ENCODE measurements at places on chromosomes 1 and 21.

GRCh38 chr1:150579945-150580642, 684 bp upstream of the MCL1 start:
- no peak for DNase-seq

DNA sequence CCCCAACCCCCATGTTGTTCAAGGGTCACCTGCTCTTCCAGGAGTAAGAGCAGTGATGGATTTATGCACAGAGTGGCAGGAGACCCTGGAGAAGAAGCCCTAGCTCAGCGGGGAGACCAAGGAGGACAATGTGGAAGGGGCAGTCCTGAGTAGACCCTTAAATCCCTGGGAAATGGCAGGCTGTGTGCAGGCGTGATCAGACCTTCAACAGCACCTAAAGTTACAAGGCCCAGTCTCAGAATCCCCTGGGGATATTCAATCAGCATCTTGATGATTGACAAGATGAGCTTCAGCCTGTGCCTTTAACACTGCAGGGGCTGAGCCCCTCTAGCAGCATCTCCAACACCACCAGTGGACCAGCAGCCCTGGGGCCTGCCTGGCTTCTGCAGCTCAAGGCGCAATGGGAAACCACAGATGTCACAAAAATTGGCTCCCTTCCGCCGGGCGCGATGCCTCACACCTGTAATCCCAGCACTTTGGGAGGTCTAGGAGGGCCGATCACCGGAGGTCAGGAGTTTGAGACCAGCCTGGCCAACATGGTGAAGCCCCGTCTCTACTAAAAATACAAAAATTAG, 60.4 kb downstream of the IRF2BP2 start:
- DNase-seq, result no peak

- no peak for DNase-seq
Measured at GRCh38 chr1:229325853-229326487, 16.9 kb downstream of the CCSAP start.

- no peak for DNase-seq
Measured at GRCh38 chr1:209526137-209526536, 57.4 kb upstream of the CAMK1G start.

DNA sequence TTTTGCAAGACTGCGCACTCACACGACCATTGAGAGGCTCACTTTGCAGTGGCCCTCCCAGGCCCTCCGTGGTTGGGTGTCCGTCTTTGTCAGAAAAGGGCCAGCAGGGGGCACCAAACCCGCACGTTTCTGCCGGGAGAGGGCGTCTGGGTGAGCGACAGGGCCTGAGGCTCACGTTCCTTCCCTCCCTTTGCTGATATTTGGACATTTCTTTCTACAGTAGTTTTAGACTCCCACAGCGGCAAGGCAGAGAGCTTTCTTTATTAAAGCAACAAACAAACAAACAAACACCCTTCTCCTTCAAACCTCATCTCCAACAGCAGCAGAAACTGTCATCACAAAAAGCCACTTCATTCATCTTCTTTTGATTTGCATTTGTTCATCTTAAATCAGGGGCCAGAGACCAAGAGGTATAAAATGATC, 79.2 kb upstream of the WDR26 start:
- peak; percentile 89 for DNase-seq

GRCh38 chr21:14890141-14890540, 174.7 kb downstream of the NRIP1 start:
- DNase-seq, result no peak

DNA sequence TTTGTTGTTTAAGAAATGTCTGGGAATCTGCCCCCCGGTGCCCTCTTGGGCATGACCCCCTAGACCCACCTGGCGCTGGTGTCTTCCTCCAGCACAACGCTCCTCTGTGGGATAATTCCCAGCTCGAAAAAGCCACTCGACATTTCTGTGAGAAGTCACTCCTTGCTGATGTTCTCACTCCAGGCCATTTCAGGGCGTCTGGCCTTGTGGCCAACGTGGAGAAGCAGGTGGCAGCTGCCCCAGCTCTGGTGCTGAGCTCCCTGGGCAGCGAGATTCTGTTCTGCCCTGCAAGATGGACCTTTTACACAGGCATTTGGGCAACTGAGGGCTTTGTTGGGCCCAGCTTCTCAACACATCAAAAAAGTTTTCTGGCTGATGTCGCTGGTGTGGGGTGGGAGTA, 147.7 kb upstream of the WNT4 start:
- DNase-seq, result no peak

- DNase-seq, result no peak
Measured at GRCh38 chr1:107480548-107481415, 339.9 kb downstream of the NTNG1 start.

DNA sequence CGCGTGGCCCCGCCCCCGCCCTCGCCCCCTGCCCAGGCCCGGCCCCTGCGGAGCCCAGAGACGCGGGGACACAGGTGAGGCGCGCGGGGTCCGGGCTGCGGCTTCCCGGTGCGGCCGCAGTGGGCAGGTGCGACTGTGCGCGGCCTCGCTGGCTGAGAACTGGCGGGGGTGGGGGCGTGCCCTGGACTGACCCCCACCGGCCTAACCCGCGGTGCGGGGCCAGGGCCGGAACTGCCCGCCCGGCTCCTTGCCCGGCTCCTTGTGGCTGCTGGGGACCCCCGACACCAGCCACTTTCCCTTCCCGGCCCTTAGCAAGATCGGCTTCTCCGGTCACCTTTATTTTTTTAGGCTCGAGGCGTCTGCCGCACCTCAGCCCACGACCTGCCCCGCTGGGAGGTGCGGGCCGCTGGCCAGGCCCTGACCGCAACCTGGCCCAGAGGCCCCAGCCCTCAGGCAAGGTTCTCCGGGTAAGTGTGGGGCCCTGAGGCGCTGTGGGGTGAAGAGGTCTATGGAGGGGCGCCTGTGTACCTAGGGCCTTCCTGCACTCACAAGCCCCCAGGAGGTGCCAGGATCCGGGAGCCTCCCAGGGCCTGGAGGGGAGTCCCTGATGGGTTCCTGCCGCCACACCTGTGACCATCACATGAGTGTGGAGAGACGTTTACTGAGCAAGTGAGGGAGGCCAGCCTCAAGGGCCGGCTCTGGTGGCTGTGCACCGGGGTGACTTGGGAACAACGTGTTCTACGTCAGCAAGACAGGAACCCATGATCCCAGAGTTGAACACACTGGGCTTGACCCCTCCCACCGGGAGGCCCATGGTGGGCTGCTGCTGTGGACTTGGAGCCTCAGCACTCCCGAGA, at the start of gene SMIM1:
Gene SMIM1 (plus strand): TSS at position 35 of the 857 bp plus-strand sequence. CDS start 2,625 bp downstream, outside the sequence.
- no peak for DNase-seq

GRCh38 chr1:213127074-213127473, 76.0 kb downstream of the RPS6KC1 start:
- DNase-seq, result no peak

DNA sequence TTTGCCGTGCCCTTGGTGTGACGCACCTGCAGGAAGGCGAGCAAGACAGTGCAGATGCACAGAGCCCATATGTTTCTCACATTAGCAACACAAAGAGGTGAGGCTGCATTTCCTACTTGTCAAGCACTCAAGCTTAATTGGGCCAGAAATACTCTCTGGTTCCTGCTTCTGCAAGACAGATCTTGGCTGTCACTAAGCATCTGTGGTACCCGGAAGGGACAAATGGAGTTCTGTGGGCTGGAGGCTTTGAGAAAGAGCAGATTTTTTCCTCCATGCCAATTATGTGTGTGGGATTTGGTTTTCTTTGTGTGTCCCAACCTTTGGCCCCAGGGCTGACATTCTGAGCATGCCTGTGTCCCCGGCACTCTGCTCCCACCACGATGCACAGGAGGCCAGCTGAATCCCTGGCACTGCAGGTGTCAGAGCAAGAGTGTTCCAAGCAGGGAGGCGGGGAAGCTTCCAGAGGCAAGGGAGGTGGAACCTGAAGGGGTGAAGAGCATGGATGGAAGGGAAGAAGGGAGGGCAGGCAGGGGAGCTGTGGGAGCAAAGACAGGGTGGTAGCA, 52.0 kb upstream of the STUM start:
- DNase-seq, result no peak

- DNase-seq, result no peak
Measured at GRCh38 chr1:240591564-240591963, 20.4 kb downstream of the GREM2 start.

DNA sequence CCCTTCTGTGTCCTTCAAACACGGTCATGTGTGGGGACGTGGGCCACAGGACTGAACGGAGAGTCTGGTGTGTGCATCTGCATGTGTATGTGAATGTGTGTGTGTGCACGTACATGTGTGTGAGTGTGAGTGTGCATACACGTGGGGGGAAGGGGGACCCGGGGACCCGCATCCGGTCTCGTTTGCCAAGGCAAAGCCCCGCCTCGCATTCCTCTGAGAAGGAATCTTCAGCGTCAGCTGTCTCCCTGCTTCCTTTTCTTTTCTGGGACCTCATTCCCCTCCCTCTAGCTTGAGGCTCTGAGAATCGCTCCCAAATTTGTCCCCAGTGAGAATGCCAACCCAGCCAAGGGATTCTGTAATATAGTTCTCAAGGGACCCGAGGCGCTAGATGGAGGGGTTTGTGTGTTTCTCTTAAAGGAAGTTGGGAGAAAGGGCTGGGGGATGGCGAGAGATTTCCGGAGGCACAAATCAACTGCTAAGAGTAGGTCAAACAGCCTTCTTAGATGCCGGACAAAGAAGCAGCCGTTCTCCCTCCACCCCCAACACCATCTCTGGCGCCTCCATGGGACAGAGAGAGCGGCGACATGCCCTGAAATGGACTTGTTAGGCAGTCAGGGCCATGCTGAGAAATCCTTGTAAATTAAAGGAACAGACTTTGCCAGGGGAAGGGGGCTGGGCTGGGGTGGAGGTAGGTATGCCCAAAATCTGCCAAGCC, 6.6 kb downstream of the IFFO2 start:
- DNase-seq, result peak; percentile 37

- no peak for DNase-seq
Measured at GRCh38 chr1:93111561-93111960, 32.5 kb downstream of the MTF2 start.

- no peak for DNase-seq
Measured at GRCh38 chr1:107979088-107979487, 14.1 kb upstream of the VAV3 start.

DNA sequence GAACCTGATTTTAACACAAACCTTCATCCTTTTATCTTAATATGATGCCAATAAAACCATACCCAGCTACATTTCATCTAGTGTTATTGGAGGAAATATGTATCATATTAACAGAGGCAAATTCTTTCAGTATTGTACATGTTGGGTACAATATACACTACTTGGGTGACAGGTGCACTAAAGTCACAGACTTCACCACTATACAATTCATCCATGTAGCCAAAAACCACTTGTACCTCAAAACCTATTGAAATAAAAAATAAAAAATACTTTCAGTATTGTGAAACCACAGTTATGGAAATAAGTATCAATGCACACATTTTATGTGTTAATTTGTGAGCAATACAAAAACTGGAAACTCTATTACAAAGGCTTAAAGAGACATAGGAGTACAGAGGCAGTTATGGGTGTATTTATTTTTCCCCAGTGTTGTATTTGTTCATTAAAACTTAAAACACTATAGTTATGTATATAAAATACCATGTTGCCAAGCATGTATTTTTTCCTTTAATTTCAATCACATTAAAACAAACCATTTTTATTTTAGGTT, 25.1 kb upstream of the GPR88 start:
- no peak for DNase-seq

- DNase-seq, result peak; percentile 82
Measured at GRCh38 chr1:11664336-11665065, 501 bp downstream of the FBXO6 start.

DNA sequence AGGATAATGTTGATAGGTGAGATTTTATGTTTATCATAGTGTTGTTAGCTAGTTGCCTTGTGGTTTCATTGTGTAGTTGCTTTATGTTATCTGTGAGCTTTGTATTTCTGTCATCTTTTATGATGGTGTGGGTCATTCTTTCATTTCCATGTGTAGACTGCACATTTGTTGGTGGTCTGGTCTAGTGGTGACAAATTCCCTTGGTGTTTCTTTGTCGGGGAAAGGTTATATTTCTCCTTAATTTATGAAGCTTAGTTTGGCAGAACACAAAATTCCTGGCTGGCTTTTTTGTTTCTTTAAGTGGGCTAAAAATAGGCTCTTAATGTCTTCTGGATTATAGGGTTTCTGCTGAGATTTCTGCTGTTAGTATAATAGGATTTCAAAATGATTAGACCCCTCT, 347.2 kb upstream of the ADAMTS5 start:
- no peak for DNase-seq

GRCh38 chr1:202586018-202586821, 124.0 kb downstream of the SYT2 start:
- no peak for DNase-seq

DNA sequence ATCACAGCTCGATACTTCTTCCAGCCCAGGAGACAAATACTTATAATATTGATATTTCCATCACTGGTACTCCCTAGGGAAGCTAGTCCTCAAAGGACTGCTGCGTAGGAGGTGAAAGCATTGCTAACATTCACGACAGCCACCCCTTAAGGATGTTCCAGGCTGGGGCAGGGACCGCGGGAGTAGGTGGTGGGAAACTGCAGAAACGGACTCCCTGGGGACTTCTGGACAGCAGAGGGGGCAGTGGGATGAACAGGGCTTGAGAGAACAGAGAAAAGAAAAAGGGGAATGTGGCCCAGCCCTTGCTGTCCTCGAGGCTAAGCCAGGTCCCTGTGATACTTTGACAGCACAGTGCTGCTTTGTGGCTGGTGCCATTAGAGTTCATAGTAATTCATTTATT, 108.0 kb downstream of the HMGB4 start:
- no peak for DNase-seq

- DNase-seq, result no peak
Measured at GRCh38 chr1:116345843-116346242, 27.2 kb upstream of the ATP1A1 start.

GRCh38 chr21:38460171-38460742, 38.0 kb downstream of the ERG start:
- DNase-seq, result no peak

- no peak for DNase-seq
Measured at GRCh38 chr1:153790966-153791647, 15.9 kb downstream of the SLC27A3 start.

DNA sequence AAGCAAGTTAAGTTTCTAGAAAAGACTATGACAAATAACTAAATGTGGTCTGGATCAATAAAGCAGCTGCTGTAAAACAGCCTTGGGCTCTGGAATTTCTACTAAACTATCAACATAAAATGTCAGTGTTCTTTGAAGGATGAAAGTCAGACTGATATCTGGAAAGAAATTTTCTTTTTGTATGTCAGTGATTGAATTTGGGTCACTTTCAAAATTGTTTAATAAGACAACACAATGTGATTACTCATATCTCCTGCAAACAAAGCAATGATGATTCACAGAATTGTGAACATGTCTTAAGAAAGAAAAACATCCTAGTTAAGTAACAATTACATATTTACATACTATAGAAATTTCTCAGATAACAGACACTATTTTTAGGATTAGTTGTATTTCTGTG, 826.4 kb downstream of the PLA2G4A start:
- DNase-seq, result no peak

GRCh38 chr1:116159611-116160010, 48.4 kb downstream of the MAB21L3 start:
- no peak for DNase-seq

DNA sequence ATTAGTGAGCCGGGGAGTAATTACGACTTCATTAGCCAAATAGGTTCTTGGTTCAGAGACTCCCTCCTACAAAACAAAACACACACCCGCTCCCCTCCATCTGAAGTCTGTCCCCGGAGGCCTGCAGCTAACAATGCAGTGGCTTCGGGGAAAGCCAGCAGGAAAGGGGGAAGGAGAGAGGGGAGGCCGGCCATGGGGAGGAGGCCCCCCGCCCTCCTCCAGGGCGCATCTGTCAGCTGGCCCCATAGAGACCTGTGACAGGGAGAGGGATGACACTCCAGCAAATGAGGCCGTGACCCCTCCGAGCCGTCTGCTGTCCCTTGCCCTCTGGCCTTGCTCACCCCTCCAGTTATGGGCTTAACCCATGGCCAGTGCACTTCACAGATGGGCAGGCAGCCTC, 12.1 kb upstream of the CNTN2 start:
- no peak for DNase-seq
